ENCODE measurements at places on chromosomes 6 and 20. TPM values are rescaled to one million over a fixed set of nuclear protein-coding genes. Genes with fewer than 3 reads are reported as not detected.

Gene FOXP4
- total RNA-seq, result 1.3 TPM

Gene ZFP64
- total RNA-seq, result 13.9 TPM

Gene SLC2A10
- 3.7 TPM for total RNA-seq

Gene OR2J3
- not detected for total RNA-seq

Gene CRYBG1
- total RNA-seq, result 38.2 TPM

Gene BHLHE23
- not detected for total RNA-seq

Gene SF3B5
- total RNA-seq, result 83.9 TPM

All from bladder microvascular endothelial cell (primary cell).